ENCODE measurements at places on chromosomes 3 and 15.
A peak's percentile ranks its signal among the peaks of the same experiment; 100 is the strongest.

- no peak for DNase-seq
Measured at GRCh38 chr3:177362626-177363025, 165.3 kb upstream of the TBL1XR1 start.

DNA sequence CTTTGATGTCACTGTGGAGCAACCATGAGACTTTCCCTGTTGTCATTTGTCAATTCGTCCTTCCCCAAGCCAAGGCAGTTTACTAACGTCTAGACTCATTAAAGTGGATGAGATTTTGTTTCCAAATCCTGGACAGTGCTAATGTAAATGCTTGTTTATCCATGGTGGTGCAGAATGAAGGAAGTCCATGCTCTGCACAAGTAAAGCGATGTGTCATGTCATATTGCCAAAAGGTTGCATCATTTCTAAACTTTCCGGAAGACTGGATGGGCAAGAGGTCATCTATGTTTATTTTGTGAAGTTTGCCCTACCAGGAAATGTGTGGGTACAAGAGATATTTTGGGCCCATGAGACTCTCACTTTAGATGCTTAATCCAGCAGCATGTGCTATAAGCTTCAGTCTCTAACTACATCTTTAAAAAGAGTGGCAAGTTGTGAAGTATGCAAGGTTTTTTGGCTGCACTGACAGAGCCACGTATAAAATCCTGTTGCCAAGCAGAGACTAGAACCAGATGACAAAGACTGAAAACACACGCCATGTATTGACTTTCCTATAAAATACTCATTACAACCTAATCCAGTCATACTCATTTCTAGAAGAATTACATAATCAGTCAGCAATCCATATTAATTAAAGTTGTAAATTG lies 72.1 kb upstream of the FNDC3B start:
- DNase-seq: no peak

DNA sequence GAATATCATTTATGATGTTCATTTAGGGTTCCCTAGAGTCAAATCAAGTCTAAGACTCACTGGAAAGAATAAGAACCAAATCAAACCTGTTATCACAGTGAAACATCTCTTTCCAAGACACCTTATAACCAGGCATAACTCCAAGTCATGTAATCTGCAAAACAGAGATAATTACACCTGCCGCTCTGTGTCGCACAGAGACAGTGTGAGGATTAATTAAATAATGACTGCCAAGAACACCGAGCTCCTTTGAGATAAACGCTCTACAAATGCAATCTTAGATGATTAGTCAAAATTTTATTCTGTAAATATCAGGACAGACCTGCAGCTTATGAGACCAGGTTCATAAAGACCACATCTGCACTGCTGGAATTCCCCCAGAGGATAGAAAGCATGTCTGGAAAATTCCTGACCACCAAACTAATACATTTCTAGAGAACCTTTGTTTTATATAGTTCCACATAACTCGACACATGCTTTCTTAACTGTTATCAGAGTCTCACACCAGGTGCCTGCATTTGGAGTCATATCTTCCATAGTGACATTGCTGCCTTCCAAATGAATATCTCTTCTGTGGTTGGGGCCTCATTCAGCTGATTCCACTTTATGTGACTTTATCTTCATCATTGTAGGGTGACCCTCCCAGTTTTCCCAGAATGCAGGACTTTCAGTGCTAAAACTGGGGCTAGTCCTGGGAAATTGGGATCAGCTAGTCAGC lies 252.8 kb downstream of the CD47 start:
- DNase-seq: no peak

DNA sequence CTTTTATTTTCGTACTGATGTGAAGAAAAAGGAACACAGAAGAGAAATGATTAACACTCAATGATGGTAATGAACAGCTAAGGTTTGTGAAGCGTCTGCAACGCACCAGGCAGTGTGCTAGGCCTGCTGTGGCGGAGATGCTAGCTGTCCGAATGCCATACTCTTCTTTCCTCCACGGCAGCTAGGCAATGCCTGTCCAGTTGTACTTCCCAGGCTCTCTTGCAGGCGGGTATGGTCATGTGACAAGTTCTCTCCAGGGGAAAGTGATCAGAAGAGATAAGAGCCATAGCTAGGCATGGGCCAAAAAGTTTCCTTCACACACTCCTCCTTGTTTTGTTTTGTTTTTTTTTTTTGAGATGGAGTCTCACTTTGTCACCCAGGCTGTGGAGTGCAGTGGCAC lies 6.7 kb downstream of the TADA3 start:
- DNase-seq: no peak

DNA sequence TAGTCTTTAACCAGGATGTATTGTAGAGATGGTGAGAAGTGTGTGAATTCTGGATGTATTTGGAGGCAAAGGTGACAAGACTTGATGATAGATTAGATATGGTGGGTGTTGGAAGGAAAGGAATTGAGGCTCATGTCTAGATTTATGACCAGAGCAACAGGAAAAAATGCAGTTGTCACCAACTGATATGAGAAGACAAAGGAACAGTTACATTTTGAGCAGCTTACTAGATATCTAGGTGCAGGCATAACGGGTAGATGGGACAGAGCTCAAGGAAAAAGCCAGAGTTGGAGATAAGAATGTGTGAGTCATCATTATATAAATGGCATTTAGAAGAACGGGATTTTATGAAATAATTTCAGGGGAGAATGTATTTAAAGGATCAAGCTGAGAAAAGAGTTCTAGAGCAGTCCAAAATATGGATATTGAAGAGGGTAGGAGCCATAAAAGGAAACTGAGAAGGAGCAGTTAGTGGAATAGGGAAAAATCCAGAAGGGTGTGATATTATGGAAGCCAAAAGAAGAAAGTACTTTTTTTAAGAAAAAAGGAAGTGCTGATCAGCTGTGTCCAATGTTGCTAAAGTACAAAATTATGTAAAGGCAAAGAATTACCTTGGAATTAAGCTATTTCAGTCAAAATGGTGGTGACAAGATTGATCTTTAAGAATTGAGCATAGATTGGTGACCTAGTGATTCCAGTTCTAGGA lies 262.5 kb downstream of the CGGBP1 start:
- DNase-seq: no peak

DNA sequence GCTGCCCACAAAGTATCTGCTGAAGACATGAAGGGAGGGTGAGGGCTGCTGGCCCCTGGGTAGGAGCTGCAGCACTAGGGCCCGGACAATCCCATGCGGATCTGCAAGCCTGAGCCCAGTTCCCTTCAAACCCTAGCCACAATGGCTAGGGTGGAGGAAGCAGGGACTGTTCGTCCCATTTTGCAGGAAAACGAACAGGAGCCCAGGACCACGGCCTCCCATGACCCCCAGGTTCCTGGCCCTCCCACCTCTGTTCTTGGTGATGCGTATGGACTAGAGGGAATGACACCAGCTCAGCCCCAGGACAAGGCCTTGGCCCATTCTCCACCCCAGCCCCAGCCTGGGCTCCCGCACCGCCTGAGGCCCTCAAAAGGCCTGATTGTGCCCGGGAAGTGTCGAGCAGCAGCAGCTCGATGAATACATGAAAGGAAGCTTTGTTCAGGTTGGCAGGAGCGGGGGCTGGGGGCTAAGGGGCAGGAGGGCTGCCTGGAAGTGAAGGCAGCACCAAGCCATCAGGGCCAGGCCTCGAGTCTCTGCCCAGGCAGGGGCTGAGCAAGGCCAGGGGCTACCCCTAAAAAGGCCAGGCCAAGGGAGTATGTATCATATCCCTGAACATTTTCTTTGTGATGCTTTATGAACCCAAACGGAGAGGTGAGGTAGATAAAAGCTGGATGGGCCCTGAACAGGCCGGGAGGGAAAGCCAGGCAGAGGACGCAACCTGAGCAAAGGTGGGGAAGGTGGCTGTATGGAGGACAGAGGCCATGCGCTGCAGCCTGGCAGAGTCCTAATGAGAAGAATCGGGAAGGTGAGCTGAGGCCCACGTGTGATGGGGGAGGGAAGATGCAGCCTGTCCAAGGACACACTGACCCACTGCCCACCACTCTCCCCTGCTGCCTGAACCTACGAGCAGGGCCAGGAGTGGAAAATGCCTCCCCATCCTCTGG lies 12.2 kb downstream of the SEMA7A start:
- no peak for DNase-seq

DNA sequence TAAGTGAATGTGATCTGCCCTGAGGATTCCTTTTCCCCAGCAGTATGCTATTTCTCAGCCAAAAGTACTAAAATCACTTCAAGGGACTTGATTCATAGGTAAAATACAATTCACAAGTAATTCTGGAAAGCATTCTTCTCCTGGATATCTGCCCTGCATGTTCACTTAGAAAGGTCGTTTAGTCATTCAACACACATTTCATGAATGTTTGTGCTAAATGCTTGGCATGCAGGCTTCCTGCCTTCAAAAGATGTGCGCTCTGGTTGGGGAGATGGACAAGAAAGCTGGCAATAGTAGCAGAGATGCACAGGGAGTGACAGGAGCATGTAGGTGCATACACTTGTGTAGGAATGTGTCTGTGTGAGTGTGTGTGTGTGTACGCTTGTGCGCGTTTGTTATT lies 360.7 kb downstream of the PTPRG start:
- DNase-seq: no peak

- DNase-seq: no peak
Measured at GRCh38 chr3:18250991-18251390, 174.1 kb downstream of the SATB1 start.

GRCh38 chr15:78429477-78429876 lies 8.5 kb upstream of the IREB2 start:
- DNase-seq: no peak

DNA sequence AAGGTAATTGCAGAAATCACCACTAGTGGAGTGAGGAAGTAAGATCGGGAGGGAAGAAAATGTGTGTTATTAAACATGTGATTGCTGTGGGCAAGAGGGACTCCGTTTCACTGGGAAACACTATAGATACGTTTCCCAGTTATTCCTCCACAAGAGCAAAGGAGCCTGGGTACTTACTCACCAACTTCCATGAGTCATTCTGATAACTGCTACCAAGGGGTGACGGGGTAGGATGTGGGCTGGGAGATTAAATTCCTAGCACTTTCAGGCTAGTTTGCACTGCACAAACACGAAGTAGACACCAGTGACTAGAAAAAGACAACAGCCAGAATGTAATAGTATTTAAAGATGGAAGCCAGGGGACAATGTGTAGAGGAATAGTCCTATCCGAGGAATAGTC lies 812.9 kb upstream of the CFAP20DC start:
- DNase-seq: no peak

- no peak for DNase-seq
Measured at GRCh38 chr3:136937175-136937574, 20.6 kb upstream of the IL20RB start.

GRCh38 chr15:70248116-70249025 lies 150.7 kb upstream of the TLE3 start:
- no peak for DNase-seq

GRCh38 chr3:142019794-142020320 lies 129.5 kb downstream of the TFDP2 start:
- DNase-seq: peak; percentile 41

GRCh38 chr3:140206196-140207040 lies 271.4 kb downstream of the CLSTN2 start:
- peak; percentile 11 for DNase-seq

GRCh38 chr3:33322412-33322811 lies 45.2 kb downstream of the FBXL2 start:
- DNase-seq: no peak

- DNase-seq: no peak
Measured at GRCh38 chr3:128271536-128272332, 118.5 kb downstream of the EEFSEC start.

DNA sequence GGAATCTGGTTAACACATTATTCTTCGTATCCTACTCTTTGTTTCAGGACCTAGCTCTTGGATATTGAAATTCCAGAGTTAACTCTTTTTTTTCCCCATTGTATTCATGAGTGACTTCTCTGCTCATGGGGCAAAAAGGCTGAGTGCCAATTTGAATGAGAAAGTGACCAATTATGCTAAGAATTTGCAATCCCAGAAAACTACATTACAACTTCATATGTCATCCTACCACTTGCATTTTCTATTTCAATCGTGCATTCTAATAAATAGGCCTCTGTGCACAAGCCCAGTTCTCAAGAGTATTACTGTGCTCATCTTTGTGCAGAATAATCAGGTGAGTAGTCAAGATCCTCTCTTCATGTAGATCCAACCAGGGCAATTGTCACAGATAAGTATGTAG lies 537.8 kb downstream of the OTOL1 start:
- no peak for DNase-seq

DNA sequence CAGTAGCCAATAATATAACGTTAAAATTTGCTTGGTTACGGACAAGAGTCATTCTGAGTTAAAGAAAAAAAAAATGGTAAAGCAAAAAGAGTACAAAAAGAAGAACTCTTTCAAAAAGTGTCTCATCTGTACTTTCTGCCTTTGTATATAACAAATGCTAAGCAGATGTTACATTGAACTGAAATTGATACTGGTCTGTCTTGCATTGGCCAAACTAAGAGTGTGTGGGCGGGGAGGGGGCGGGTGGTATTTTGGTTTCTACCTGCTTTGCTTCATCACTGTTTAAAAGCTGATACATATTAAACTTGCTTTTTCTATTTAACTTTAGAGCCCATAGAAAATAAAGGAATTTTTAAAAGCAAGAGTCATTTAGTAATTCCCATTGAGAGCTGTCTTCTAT lies 215.0 kb upstream of the THBS1 start:
- peak; percentile 24 for DNase-seq

DNA sequence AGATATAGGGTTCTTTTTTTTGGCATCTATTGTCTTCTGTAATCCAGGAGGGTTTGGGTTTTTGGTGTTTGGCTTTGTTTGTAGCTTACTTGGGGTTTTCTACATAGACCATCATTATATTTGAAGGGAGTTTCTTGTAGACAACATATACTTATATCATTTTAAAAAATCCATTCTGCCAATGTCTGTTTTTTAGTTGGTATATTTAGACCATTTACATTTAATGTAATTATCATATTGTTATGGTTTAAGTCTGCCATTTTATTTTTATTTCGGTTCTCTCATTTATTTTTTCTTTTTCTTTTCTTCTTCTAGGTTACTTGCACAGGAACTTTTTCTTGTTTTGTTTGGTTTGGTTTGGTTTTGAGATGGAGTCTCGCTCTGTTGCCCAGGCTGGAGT lies 5.5 kb upstream of the MGLL start:
- DNase-seq: no peak

DNA sequence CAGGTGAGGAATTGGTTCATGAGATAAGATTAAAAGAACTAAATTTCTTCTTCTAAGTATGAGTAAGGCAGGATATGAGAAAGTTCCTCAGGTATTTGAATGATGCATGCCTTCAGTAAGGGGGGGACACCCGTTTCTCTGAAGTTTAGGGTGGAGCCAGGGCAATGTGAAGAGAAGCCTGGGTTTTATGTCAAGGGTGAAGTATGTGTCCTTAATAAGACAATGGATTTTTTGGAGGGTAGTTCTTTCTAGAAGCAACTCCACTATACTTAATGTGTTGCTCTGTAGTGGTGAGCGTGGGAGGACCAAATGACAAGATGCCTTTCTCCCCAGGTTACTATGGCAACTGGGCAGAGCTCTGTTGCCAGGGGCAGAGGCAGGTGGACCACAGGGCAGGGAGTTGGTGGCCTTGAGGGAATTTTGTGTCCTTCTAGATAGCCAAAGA lies 44.0 kb downstream of the PHLDB2 start:
- DNase-seq: no peak

GRCh38 chr15:72306211-72306785 lies 13.7 kb downstream of the CELF6 start:
- DNase-seq: no peak

- DNase-seq: no peak
Measured at GRCh38 chr3:172592898-172593669, 69.9 kb upstream of the TNFSF10 start.
